ENCODE measurements at places on chromosomes 4 and X. TPM values are rescaled to one million over a fixed set of nuclear protein-coding genes. Genes with fewer than 3 reads are reported as not detected.

DNA sequence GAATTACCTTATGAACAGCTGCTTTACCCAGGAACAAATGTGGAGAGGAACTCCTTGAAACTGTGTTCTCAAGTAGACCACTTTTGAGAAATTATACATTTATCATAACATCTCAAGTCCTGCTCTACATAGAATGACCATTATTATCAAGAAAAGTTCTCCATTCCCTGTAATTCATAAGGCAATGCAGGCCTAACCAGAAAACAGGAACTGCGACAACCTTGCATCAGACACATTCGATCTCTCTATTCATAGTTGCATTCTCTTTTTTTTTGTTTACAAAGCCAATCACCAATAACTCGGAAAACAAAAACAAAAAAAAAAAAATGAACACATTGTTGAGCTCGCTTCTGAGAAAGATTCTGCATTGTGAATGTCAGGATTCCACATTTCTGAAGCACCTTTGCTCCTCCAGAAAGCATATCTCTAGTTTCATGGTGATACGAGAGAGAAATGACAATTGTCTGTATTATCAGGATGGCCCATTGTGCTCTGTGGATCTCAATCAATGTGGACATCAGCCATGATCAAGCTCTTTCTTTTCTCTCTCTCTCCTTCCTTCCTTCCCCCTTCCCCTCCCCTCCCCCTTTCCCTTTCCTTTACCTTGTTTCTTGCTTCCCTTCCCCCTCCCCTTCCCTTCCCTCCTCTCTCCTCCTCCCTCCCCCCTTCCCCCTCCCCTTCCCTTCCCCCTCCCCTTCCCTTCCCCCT lies 32.4 kb upstream of the CD99 start:
- no peak for DNase-seq

DNA sequence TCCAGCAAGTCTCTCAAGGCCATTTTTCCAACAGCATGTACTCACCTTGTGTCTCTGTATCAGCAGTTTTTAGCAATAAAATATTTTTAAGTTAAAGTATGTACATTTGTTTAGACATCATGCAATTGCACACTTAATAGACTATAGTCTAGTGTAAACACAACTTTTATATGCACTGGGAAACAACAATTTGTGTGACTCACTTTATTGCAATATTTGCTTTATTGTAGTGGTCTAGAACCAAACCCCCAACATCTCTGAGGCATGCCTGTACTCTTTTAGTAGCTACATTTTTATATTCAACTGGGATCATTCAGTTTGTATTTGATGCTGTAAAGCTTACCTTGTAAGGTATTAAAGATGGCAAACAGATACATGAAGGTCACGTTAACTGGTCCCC lies 14.7 kb upstream of the PHKA2 start:
- DNase-seq: no peak

- DNase-seq: no peak
Measured at GRCh38 chrX:110003167-110004156, 548 bp downstream of the TMEM164 start.

DNA sequence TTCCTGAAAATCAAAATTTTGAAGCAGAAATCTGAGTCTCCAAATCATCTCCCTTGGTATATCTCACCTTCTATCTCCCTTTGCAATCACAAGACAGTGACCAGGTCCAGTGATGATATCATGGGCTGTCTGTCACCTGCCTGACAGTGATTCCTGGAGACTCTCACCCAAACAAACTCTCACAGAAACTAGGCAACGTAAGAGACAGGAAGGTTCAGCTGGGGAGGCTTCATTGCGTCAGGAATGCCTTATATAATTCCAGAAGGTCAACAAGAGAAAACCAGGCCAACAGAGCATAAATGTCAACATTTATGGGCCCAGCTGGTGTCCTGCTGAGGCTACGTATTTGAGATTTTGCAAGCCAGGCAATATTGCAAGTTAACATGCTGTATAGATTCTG lies 412.7 kb downstream of the KCNIP4 start:
- no peak for DNase-seq

The CNKSR2 gene
- polyA plus RNA-seq: 0.65 TPM

DNA sequence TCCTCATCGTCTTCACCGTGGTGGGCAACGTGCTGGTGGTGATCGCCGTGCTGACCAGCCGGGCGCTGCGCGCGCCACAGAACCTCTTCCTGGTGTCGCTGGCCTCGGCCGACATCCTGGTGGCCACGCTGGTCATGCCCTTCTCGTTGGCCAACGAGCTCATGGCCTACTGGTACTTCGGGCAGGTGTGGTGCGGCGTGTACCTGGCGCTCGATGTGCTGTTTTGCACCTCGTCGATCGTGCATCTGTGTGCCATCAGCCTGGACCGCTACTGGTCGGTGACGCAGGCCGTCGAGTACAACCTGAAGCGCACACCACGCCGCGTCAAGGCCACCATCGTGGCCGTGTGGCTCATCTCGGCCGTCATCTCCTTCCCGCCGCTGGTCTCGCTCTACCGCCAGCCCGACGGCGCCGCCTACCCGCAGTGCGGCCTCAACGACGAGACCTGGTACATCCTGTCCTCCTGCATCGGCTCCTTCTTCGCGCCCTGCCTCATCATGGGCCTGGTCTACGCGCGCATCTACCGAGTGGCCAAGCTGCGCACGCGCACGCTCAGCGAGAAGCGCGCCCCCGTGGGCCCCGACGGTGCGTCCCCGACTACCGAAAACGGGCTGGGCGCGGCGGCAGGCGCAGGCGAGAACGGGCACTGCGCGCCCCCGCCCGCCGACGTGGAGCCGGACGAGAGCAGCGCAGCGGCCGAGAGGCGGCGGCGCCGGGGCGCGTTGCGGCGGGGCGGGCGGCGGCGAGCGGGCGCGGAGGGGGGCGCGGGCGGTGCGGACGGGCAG lies 792 bp downstream of the ADRA2C start:
- DNase-seq: peak; percentile 10

The PNMA3 gene
- 0.02 TPM for polyA plus RNA-seq

GRCh38 chr4:155811083-155811482 lies 52.3 kb downstream of the GUCY1B1 start:
- no peak for DNase-seq

GRCh38 chrX:64394874-64395567 lies at the start of gene MTMR8:
TSS of gene MTMR8 (minus strand) at chrX:64395452. CDS start at chrX:64395363, 89 bp downstream.
- DNase-seq: peak; percentile 62

DNA sequence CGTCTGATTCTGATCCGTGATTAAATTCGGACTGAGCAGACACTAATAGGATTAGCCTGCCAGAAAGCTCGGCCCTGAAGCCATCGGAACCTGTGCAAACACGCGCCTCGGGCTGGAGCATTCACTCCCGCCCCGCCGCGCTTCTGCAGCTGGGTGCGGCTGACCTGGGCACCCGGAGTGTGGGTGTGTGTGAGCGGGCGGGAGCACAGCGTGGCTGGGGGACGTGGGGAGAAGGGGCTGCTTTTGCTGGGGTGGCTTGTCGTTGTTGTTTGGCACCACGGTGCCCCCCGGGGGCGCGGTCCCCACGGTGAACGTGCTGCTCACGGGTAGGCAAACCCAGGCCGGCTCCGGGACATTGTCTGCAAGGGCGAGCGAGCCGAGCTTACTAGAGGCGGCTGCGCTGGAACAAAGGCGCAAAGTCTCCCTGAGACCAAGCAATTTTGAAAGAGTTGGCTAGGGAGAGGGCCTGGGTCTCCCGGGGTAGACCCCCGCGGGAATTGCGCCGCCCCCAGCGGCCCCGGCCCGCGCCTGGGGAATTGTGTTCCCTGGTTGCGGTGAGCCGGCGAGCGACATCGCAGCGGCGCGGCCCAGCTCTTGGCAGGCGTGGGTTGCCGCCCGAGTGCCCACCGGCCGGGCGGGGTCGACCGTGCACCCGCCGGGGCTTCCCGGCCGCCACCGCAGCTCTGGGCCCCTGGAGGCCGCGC lies 1.4 kb downstream of the MAMLD1 start:
- peak; percentile 39 for DNase-seq

DNA sequence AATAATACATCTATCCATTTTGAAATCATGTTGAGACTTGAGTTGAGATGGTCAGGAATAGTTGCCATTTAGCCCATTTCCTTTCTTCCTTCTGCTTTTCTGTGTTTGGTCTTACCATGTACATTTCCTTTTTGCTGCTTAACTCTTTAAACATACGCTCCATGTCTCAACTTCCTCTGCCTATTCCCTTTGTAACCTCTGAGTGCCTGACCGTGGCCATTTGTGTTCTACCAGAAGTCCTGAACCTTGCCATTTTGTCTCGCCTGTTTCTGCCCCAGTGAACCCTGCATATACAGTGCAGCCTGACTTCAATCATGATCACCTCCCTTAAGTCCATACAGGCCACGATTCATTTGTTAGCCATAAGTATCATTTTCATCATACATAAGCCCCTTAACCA lies 169.0 kb downstream of the RAPGEF2 start:
- no peak for DNase-seq

DNA sequence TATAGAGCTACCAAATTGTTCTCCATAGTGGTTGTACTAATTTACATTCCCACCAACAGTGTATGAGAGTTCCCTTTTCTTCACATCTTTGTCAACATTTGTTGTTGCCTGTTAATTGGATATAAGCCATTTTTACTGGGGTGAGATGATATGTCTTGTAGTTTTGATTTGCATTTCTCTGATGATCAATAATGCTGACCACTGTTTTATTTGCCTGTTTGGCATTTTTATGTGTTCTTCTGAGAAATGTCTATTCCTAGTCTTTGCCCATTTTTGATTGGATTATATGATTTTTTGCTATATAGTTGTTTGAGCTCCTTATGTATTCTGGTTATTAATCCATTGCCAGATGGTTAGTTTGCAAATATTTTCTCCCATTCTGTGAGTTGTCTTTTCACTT lies 44.3 kb downstream of the ACTRT1 start:
- DNase-seq: no peak

DNA sequence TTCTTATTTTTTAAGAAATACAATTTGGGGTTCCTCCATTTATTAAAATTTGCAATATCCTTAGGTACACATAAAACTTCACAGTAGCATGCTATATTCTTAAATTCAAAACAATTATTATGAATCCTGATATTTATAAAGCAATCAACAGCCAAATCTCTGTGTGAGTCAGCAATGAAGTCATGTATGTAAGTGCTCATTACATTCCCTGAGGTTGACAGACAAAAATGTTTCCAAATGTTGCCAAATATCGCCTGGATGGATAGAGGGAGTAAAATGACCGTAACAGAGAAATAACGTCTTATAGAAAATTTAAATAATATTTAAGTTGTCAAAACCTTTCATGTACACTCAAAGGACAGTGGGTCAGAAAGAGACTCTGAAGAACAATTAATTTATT lies 220.0 kb downstream of the PCDH18 start:
- DNase-seq: peak; percentile 12

Measured in mammary epithelial cell (primary cell).